Stimulated activated naive CD4-positive, alpha-beta T cell treated with Interleukin-2 at 50 U/mL for 16 hours (primary cell): ENCODE measurements at places on chromosomes 2 and 18.

GRCh38 chr2:11482473-11483035, 16.6 kb upstream of the E2F6 start:
- DNase-seq: no peak

GRCh38 chr18:35409911-35410310, 32.8 kb upstream of the ZNF396 start:
- no peak for DNase-seq

DNA sequence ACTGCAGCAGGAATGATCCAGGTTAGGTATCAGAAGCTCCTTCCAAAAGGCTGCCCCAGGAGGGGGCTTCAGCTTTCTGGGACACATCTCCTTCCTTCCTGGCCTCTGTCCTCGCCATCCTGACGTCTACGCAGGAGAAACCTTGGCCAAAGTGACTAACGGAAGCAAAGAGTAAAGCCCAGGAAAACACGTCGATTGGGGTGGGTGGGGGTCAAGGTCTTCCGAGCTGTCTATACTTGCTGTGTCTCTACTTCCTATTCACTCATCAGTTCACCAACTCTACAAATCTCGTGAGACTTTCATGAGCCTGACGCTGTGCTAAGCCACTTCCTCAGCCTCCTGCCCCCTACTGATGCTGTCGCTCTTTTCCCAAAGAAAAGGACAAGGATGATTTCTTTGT, 212.6 kb downstream of the TNS1 start:
- no peak for DNase-seq

DNA sequence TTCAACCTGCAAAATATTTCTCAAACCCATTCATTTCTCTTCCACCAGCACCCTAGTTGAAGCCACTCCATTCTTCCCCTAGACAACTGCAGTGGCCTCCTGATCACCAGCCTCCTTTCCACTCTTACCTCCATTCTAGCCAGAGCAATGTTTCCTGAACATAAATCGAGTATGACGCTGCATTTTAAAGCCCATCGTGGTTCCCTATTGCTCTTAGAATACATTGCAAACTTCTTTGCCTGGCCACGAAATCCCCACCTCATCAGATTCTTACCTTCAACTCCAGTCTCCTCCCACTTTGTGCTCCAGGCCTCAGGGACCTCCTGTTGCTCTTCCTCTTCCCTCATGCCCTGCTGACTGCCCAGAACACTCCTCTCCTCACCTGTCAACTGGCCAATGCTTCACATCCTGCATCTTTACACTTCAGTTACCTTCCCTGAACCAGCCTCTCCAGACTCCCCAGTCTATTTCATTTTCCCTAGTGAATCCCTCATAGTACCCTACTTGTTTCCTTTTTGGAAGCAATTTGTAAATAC, 176.5 kb upstream of the CTAGE1 start:
- no peak for DNase-seq

GRCh38 chr18:70232261-70232660, 26.8 kb upstream of the RTTN start:
- DNase-seq: no peak
